ENCODE measurements at places on chromosomes 16 and 17.

GRCh38 chr17:236641-237405 is 55.4 kb upstream of the DOC2B start:
- no peak for DNase-seq

GRCh38 chr17:64152428-64153125 is 22.6 kb upstream of the ERN1 start:
- DNase-seq: no peak

GRCh38 chr17:57201481-57201880 is 54.8 kb upstream of the MSI2 start:
- no peak for DNase-seq

DNA sequence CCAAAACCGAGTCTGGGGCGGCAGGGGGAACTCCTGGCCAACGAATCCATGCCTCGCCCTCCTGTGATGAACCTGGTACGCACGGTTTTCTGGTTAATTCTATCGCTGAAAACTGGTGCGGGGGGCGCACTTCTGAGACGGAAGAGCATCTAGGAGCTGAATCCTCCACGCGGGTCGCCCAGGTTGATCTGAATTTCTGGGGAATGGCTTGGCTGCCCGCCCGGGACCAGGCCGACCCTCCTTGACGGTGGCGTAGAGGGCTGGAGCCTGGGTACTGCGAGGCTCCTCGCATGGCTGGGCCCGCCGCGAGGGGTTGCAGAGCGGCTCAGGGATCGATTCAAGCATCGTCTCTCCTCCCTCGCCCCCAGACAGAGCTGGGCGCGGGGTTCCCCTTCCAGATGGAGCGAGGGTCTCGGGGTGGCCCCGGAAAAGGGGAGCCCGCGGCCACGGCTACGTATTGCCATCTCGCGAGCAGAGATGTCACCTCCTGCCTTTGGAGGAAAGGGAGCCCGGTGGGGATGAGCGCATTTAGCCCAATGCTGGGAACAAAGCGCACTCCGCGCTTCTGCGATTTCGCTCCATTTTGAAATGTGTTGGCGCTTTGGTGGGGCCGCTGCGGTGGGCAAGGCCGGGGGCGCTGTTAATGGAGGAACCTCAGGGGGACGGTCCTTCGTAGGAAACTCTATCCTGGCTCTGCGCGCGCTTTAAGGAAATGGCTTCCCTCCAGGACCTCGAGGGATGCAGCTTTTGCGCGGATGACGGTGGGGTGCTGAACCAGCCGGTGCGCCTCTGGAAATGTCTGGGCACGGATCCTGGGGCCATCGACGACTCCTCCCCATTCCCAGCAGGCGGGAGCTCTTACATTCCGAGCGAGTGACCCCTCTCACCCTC is 2.7 kb downstream of the MAPT start:
- DNase-seq: no peak

GRCh38 chr16:87620201-87620495 is 17.8 kb downstream of the JPH3 start:
- DNase-seq: no peak

DNA sequence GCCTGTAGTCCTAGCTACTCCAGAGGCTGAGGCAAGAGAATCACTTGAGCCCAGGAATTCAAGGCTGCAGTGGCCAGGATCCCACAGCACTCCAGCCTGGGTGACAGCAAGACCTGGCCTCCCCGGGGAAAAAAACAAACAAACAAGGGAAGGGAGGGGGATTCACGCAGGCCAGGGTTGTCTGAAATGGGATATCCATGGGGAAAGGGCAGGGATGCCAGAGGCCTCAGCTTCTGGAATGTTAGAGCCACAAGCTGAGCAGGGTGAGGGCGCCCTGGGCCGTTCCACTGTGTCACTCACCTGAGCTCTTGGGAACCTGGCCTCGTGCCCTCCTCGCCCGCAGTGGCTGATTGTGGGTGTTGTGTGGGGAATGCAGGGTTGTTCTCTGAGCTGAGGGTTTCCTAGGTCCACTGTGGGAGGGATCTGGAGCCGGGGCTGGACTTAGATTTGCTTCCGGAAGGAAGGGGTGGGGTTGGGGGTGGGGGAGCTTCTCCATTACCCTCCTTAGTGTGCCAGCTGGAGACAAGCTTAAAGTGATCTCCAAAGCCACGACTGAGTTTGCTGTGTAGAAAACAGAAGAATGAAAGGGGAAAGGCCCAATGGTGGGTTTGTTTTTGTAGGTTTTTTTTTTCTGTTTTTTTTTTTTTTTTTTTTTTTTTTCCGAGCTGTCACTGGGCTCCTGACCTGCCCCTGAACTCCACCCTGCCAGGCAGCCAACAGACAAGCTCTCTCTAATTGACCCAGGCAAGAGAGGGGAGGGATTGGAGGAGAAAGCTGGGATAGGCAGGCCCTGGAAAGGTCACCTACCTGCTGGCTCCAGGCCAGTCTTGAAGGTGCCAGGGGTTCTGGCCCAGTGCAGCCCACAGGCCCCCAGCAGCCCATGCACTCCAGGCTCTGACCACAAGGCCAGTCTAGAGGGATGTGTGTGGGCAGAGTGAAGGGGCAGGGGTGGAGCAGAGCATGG is at the start of gene SULT1A1:
TSS of gene SULT1A1 (minus strand) at position 414 of the 964 bp plus-strand sequence. CDS start 1,189 bp downstream, outside the sequence.
- no peak for DNase-seq

All from DMS153 (cell line).